Central memory CD4-positive, alpha-beta T cell (primary cell): ENCODE measurements at places on chromosomes 3 and 15.
A peak's percentile ranks its signal among the peaks of the same experiment; 100 is the strongest.

GRCh38 chr3:68779261-68779660 lies 153.1 kb downstream of the TAFA4 start:
- DNase-seq: no peak

DNA sequence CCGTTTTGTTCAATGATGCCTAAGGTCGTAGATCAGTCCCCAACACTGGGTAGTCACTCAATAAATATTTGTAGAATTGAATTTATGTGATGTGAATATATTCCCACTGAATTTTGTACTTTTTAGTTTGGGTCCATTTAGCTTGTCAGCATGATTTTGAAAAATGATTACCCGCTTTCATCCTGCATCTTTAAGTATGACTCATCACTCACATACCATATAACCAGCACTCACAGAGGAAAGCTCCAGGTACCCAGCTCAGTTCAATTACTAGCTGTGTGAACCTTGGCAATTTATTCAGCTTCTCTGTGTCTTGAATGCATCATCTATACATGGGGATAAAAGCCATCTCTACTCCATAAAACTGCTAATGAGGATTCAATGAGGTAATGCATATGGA lies 2.2 kb upstream of the MLF1 start:
- DNase-seq: no peak

DNA sequence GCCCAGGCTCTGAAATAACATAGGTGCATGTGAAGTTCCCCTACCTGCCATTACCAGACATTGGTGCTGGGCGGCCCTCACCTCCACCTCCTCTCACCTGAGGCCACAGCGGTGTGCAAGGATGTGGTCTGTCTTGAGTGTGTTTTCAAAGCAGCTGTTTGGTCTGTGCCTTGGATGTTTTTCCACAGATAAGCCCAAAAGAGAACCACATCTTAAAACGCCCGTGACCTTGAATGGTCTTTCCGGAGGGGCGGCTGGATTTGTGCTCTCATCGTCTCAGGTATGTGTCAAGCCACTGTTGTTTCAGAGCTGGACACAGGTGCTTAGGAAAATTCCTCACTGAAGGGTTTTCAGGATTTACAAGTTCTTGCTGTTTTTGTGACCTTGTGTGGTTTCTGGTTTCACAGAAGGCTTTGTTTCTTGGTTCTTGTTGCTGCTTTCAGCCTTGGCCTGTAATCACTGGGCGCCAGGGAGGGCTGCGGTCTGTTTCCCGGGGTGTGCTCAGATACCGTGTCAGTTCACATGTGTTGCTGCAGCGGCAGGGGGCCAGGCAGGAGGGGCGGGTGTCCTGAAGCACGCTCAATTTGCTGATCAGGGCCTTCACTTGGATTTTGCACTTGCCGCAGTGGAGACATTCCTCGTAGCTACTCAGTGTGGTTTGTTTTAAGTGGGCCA lies 128.4 kb downstream of the IGF1R start:
- DNase-seq: peak; percentile 12

GRCh38 chr3:45938864-45939263 lies 4.4 kb upstream of the CXCR6 start:
- peak; percentile 75 for DNase-seq

DNA sequence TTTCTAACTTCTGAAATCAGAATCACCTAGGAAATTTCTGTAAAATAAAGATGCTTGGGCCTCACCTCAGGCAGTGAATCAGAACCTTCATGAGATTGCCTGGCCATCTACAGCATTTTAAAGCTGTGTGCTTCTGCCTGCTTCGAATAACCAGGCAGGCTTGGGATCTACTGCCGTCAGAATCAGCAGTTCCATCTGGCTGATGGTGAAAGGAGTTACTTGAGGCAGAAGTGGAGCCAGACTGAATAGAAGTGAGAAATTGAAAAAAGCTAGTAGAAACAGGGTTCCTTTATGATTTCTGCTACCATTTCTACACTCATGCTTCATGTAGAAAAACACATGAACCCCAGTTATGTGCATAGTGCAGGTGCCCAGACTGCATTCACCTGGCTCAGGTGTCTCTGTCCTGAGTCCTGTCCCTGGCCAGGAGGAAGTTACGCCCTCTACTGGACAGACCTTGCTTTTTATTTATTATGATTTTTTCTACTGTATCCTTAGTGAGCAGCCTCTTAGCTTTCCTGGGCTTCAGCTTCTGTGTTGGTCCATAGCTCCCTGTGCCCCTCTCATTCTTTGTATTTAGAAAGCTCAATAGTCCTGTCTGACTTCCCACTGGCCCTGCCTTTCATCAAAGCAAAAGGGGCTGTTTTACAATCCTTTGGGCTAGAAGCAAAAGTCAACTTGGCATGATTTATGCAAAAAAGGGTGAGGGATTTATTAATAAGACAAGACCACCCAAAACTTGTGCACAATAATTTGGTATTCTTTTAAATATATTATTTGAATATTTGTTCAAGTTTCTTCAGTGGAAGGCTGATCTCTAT lies 200.8 kb upstream of the GOLGA6L4 start:
- DNase-seq: no peak
